NCI-H146 (cell line): ENCODE measurements at places on chromosomes 6 and 20.

- DNase-seq: no peak
Observed at GRCh38 chr20:2108987-2109386, 7.4 kb downstream of the STK35 start.

DNA sequence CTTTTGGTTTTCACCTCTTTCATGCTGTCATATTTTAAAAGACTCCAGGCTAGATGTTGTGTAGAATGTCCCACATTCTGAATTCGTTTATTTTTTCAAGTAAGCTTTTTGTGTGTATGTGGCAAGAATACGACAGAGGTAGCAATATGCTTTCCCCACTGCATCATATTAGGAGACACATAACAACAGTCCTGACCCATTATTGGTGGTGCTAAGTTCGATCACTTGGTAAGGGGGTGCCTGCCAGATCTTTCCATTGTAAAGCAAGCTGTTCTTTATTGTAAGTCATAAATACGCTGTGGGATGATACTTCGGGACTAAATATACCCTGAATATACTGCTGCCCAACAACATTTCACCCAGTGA lies 588 bp upstream of the NCOA3 start:
- DNase-seq: peak; percentile 31

- peak; percentile 44 for DNase-seq
Observed at GRCh38 chr20:642398-643174, 10.4 kb downstream of the SRXN1 start.

GRCh38 chr6:36954262-36954931 lies at the start of gene PI16:
PI16 (plus strand) TSS chr6:36954738; CDS start chr6:36954761, 23 bp downstream.
- DNase-seq: no peak

- peak; percentile 91 for DNase-seq
Observed at GRCh38 chr6:20212392-20213111, at the start of gene MBOAT1. MBOAT1 (minus strand) TSS chr6:20212469; CDS start chr6:20212234, 235 bp downstream.

- DNase-seq: peak; percentile 100
Observed at GRCh38 chr6:43926634-43927531, 156.9 kb downstream of the VEGFA start.

DNA sequence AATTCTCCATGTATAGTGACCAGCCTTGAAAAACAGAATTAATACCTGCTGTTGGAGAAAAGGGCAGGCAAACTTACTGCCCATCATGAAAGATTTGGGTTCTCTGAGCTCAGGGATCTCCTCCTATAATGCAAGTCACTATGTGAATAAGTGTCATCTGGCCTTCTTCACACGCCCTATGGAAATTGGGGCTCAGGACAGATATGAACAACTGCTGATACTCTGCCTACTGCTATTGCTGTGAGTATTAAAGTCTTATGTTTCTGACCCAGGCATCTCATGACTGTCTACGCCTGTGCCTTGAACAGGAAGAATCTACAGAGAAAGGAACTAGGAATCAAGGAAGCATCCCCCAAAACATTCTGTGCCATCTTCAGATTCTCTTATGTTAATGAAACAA lies 226.1 kb downstream of the SOD2 start:
- DNase-seq: no peak

DNA sequence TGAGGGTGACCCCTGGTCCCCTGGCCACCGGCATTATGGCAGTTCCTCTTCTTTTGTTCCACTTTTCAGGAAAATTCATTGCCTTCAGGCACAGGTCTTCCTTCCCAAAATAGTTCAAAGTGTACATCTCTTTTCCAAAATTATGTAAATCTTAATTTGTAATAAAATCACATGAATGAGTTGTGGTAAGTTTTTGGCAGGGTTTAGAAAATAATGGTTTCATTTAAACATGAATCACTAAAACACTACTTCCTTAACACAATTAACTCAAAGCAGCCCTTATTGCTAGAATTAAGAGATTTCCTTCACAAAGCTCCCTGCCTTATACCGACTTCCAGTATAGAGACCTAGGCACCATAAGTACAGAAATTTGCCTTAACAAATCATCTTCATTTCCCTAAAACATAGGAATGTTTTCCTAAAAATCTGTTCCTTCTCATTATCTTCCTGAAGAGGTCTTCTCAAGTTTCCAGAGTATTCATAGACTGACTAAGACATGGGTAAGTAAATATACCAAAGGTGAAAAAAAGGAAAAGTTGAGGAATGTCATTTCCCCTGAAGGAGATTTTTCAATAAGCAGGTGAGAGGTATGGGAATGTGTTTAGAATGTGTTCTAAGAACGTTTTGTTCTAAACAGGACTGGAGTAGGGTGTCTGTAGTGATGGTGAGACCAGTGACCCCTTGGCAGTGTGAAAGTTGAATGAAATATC lies 148.2 kb upstream of the CITED2 start:
- DNase-seq: no peak

- peak; percentile 88 for DNase-seq
Observed at GRCh38 chr6:122530440-122531046, 58.9 kb upstream of the SERINC1 start.

DNA sequence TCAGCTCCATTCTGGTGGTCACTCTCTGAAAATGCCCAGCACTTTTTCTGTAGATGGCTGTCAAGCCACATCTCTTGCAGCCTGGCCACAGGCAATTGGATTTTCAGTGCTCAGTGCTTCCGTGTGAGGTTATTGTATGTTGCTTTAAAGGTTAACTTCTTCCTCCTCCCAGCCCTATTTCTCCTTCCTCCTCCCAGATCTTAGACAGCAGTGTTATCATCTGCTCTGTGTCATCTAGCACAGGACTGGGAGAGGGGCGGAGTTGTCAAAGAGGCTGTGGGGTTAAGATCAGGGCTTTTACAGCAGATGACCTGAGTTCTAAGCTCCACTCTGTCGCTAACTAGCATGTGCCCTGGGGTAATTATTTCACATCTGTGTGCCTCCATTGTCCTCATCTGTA lies 129.0 kb downstream of the PHACTR3 start:
- DNase-seq: no peak

GRCh38 chr20:47317127-47317895 lies 39.2 kb downstream of the ZMYND8 start:
- DNase-seq: no peak
